Right renal pelvis (tissue), 4 donors: ENCODE measurements at places on chromosomes 11 and 22. TPM values are rescaled to one million over a fixed set of nuclear protein-coding genes. Genes with fewer than 3 reads are reported as not detected.

The CEND1 gene
- 0.96 TPM for polyA plus RNA-seq

The C11orf87 gene
- polyA plus RNA-seq, result 0.17 TPM

The RIBC2 gene
- polyA plus RNA-seq, result 7.6 TPM

DNA sequence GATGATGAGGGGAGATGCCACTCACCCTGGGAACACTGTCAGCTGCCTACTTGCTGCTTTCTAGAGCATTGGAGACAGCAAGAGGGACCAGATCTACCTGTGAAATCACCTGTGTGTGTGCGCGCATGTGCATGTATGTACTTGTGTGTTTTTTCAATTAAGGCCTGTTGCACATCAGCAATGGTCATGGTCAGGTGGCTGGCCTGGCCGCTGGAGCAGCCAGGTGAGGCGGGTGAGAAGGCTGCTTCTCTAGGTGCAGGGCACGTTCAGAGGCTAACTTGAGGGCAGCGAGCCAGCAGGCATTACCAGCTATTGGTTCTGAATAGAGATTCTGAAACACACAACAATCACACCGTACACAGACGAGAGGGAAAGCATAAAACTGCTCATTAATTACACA lies 65.1 kb downstream of the PARVG start:
- no peak for DNase-seq

DNA sequence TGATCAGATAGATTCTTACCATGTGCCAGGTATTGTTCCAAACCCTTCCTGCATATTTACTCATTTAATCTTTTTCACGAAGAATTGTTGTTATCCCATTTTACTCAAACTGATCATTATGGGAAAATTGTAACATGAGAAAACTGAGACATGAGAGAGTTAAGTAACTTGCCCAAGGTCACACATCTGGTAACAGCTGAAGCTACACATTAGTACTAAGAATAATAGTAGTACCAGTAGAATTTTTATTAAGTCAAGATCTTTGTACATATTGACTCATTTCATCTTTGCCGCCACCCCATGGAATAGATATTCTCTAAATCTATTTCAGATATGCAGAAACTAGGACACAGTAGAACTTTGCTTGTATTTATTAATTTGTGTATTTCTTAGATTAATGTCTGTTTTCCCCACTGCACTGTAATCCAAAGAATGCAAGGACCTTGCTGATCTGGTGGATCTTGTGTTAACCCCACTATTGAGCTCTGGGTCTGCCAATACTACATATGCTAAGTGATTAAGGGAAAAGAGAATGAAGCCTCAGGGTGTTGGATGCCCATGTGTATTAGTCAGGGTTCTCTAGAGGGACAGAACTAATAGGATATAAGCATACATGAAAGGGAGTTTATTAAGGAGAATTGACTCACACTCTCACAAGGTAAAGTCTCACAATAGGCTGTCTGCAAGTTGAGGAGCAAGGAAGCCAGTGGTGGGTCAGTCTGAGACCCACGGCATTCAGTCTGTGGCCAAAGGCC lies 72.8 kb downstream of the PARVA start:
- no peak for DNase-seq

DNA sequence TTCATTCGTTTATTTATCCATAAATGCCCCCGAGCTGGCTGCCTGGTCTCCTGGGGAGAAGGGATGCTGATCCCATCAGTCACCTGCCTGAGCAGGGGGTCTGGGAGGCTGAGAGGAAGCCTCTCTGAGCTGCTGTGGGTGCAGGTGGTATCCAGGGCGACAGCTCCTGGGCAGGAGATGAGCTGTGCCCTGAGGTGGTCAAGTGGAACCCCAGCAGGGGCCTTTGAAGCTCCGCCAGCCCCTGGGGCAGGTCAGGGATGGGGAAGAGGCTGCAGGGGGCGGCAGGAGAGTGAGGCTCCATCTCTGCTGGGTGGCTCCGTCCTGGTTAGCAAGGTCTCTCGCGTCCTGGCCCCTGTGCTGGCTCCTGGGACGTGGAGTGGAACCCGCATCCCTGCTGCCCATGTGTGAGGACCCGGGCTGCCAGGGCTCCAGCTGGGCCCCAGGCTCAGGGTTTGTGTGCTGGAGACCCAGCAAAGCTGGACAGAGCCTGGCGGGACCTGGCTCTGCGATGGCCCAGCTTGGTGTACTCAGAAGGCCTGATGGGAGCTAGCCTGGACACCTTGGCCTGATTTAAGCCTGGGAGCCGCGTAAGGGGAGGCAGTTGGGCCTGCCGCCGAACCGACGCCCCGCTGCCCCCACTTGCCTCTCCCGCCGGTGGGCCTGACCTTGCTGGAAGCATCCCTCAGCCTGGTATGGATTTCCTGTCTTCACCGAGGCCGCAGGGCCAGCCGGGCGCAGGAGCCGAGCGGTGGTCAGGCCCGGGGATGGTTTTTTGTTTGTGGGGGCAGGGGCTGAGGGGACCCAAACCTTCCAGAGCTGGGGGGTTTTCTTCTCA lies 44.5 kb downstream of the RTN4R start:
- DNase-seq, result no peak

DNA sequence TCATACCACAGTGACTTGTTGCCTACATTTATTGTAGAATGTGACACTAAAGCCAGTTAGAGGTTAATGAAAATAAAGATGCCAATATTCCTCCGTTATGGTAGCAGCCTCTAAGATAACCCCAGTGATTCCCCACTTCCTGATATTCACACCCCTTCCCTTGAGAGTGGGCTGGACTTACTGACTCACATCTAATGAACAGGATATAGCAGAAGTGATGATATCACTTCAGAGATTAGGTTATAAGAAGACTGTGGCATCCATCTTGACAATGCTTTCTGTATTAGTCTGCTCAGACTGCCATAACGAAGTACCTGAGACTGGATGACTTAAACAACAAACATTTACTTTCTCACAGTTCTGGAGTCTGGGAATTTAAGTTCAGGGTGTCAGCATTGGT lies 149.6 kb upstream of the MTNR1B start:
- no peak for DNase-seq

- DNase-seq, result no peak
These were observed 547.3 kb upstream of the LRRC4C start for GRCh38 chr11:42006766-42007165.

DNA sequence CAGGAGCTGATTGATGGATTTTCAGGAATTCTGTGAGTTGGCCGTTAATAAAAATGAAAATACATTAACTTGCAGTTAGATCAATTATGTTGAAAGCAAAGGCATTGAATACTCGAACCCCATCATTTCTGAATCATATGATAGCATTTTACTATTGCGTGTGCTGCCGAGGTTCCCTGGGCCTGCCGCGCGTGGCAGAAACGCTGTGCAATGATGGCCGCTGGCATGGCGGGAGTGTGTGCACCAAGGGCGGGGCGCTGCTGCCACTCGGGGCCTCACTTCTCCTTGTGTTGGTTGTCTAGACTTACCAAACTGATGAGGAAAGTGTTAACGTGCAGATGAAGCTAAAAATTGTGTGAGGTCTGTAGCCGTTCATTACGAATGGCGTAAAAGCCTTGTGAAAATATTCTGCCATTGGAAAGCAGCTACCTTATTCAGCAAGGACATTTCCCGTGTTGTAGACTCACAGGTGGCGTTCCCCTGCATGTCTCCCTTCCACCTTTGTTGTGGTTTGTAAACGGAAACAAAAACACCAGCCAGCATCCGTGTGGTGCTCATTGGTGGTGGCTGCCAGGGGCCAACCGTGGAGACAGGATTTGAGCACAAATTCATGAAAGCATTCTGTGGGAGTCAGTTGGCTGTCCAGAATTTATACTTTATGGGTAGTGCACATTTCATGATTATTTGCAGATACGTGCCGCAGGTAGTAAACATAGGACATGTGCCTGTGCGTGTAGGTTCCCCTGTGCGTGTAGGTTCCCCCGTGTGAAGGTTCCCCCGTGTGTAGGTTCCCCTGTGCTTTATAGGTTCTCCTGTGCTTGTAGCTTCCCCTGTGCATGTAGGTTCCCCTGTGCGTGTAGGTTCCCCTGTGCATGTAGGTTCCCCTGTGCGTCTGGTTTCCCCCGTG lies 5.9 kb upstream of the GRAMD4 start:
- DNase-seq, result no peak

GRCh38 chr11:46248289-46249102 lies 29.0 kb upstream of the CREB3L1 start:
- DNase-seq, result no peak

DNA sequence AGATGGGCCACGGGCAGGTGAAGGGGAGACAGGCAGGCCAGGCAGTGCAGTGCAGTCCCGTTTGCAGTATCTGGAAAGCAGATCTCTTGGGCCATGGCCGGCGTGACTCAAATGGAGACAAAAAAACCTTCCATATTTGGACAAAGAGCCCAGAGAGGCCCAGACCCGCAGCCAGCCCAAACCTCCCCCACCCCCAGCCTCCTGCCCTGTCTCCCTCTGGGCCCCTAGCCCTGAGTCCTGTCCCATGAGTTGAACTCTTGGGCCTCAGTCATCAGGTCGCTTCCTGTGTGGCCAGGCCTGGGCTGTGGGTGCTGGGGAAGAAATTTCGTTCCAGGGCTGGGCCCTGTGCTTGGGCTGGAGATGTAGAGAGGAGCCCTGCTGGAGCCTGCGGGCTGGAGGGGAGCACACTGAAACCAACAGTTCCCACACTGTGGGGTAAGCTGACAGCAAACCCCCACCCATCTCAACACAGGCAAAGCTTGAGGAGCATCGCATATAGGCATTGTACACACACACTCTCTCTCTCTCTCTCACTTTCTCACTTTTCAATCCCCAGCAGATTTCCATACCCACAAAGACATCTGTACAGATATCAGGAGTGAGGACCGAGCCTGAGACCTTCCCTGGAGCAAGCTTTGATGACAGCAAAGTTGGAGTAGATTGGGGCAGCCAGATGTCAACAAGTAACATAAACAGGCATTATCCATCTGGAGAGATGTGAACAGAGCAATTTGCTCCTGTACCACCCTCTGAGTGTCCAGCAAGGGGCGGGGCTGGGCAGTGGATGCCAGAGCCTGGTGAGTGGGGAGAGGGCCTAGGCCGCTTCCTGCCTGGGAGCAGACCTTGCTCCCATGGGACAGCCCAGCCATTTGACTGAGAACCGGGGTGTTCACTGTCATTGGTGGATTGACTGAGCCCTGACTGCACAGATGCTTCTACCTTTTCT lies 17.2 kb downstream of the ARHGEF17 start:
- DNase-seq, result no peak

DNA sequence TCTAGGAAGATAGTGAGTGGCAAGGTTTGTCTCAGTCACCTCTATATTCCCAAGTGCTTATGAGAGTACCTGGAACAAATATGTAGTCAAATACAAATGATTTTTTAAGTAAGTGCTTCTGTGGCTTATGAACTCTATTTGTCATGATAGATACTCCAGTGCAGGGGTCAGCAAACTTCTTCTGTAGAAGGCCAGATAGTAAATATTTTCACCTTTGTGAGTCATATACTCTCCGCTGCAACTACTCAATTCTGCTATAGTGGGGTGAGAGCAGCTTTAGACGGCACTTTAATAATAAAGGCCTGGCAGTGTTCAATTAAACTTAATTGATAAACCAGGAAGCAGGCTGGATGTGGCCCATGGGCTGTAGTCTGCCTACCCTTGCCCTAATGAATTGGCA lies 12.4 kb upstream of the CCDC34 start:
- no peak for DNase-seq
